Heart right ventricle (tissue), 16 donors: ENCODE measurements at places on chromosomes 6 and 20. TPM values are rescaled to one million over a fixed set of nuclear protein-coding genes. Genes with fewer than 3 reads are reported as not detected.

DNA sequence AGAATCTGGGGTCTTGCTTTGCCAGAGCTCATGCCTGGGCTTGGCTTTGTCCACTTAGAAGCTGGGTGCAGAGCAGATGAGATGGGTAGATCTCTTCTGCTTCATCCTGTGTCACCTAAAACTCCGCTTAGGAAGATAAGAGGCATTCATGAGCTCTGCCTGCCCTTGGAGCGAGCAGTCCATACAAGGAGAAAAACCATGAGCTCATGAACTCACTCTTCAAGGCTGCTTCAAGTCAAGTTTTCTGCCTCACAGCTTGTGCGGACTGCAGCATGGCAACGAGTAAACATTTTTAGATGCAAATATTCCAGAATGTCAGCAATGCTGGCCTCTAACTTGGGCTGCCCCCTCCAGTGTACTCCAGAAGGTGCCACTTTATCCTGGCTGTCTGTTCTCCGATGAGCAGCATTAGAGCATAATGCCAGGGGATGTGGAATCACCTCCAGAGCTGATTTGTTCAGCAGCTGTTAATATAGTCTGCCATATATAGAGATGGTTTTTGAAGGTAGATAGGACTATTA lies 10.7 kb upstream of the UQCC2 start:
- no peaks in the 10 kb centered on the region for H3K36me3 ChIP-seq
- H3K4me1 ChIP-seq: peaks cover 15% of the 10 kb centered on the region
- no peak for DNase-seq
- no peaks in the 10 kb centered on the region for H3K27me3 ChIP-seq

- no peaks in the 10 kb centered on the region for H3K36me3 ChIP-seq
- no peak overlapping the region for H3K27ac ChIP-seq
- H3K4me3 ChIP-seq: no peak overlapping the region
- no peaks in the 10 kb centered on the region for H3K4me1 ChIP-seq
- no peak for DNase-seq
Measured at GRCh38 chr6:68679399-68679798, 44.3 kb downstream of the ADGRB3 start.

GRCh38 chr6:127468936-127469335 lies 9.7 kb upstream of the KIAA0408 start:
- H3K27ac ChIP-seq: no peak overlapping the region
- no peaks in the 10 kb centered on the region for H3K27me3 ChIP-seq
- no peaks in the 10 kb centered on the region for H3K4me1 ChIP-seq
- DNase-seq: no peak

DNA sequence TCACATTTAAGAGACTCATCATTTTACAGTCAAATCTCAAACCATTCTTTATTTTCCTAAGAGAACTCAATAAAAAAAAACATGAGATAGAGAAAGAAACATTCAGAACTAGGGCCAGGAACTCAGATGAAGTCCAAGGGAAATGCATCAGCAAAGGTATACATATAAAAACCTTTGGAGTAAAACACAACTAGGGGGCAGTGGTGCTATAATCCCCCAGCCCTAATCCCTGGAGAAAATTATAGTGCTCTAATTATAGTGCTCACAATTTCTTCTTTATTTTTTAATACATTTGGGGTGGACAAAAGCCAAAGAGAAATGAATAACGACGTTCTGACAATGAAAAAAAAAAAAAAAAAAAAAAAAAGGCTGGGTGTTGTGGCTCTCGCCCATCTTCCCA lies 100.6 kb upstream of the EMILIN3 start:
- no peak for DNase-seq
- H3K4me3 ChIP-seq: no peak overlapping the region
- H3K36me3 ChIP-seq: no peaks in the 10 kb centered on the region
- peaks cover 14% of the 10 kb centered on the region for H3K4me1 ChIP-seq
- no peaks in the 10 kb centered on the region for H3K27me3 ChIP-seq
- H3K27ac ChIP-seq: no peak overlapping the region

DNA sequence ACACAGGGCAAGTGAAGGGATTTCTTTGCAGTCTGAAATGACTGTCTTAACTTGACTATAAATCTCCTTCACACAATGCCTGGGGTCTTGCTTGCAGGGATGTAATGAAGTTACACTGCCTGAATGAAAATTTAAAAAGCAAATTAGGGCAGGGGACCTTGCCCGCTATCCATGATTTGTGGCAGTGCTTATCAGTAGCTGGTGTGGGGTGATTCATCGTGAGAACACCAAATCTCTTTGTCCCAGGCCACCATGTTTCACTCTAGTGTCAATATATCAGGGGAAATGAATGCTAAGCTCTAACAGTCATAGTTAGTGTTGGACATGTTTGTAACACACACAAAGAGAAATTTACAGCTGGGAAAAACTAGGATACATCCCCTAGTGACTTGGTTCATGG lies 713.7 kb upstream of the EPHA7 start:
- DNase-seq: no peak
- H3K4me3 ChIP-seq: no peak overlapping the region
- no peak overlapping the region for H3K27ac ChIP-seq

GRCh38 chr6:31007694-31008093 lies 2.6 kb upstream of the MUC22 start:
- H3K27ac ChIP-seq: peak overlapping the region; percentile 10
- no peaks in the 10 kb centered on the region for H3K27me3 ChIP-seq
- peaks cover 5% of the 10 kb centered on the region for H3K4me1 ChIP-seq
- no peak for DNase-seq
- no peaks in the 10 kb centered on the region for H3K36me3 ChIP-seq
- no peak overlapping the region for H3K4me3 ChIP-seq

DNA sequence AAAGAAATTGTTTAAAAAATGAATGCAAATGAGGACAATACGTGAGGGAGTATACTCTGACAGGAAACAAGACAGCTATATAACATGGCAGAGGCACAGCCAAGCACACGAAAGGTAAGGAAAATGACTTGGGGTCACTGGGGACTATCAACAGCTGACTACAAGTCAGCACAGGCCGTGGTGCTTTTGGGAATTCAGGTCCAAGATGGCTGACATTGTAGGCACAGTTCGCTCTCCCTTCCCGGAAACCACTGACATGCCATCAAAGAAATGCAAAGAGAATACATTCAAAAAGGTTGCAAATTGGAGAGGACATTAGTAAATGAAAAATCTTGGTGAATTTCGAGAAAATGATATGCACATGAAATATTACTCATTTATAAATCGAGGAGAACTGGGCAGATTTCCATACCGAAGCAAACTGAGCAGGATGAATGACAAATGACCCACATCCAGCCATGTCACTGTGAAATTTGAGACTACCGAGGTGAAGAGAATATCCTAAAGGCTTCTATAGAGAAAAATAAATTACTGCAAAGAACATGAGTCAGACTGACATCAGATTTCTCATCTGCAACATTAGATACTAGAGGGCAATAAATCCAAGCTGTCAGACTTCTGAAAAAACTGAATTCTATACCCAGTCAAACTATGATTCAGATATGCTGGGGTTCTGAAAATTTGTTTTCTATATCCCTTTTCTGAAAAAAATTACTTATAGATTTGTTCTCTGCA lies 391.1 kb downstream of the BTBD9 start:
- DNase-seq: no peak
- H3K27ac ChIP-seq: no peak overlapping the region
- H3K4me1 ChIP-seq: no peaks in the 10 kb centered on the region
- H3K4me3 ChIP-seq: no peak overlapping the region
- no peaks in the 10 kb centered on the region for H3K36me3 ChIP-seq

- peaks cover 40% of the 10 kb centered on the region for H3K4me1 ChIP-seq
- no peak overlapping the region for H3K4me3 ChIP-seq
- no peak overlapping the region for H3K27ac ChIP-seq
- DNase-seq: no peak
Measured at GRCh38 chr6:42257063-42257462, 39.4 kb upstream of the MRPS10 start.

- DNase-seq: no peak
- H3K27me3 ChIP-seq: no peaks in the 10 kb centered on the region
- no peaks in the 10 kb centered on the region for H3K36me3 ChIP-seq
- no peak overlapping the region for H3K27ac ChIP-seq
- H3K4me3 ChIP-seq: no peak overlapping the region
- H3K4me1 ChIP-seq: peaks cover 52% of the 10 kb centered on the region
Measured at GRCh38 chr20:35087791-35088190, 4.8 kb downstream of the TRPC4AP start.

DNA sequence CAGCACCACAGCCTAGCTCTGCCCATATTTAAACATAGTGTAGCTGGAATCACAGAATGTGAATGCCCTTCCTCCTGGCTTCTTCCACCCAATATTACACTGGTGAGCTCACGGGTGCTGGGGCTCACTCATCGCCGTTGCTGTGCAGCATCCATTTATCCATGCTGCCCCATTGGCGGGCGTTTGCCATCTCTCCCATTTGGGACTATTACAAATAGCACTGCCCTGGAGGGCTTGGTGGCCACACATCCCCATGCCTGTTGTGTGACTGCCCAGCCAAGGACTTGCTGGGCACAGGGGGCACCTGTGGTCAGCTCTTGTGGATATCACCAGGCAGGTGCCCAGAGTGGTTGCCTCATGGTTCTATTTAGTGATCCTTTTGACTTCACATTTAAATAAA lies 54.5 kb upstream of the ENTPD6 start:
- H3K27ac ChIP-seq: no peak overlapping the region
- no peak for DNase-seq
- H3K27me3 ChIP-seq: peaks cover 19% of the 10 kb centered on the region
- H3K4me3 ChIP-seq: no peak overlapping the region

DNA sequence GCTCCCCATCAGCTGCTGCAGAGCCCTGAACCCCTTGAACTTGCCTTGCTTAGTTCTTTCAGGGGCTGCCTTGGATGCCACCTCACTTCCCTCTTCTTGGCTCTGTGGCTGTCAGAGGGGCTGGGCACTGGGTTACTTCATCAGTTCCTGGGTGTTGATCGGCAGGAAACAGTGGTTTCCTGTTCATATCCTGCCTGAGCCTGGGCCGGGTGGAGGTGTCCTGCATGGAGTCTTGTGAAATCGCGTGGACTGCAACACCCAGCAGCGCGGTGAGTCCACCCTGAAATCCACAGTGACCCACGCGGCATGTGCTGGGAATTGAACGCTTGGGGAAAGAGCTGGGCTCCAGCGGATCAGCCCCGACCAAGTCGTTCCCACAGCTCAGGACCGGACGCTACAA lies 97.5 kb downstream of the CDH26 start:
- no peak overlapping the region for H3K27ac ChIP-seq
- H3K4me3 ChIP-seq: no peak overlapping the region
- peaks cover 18% of the 10 kb centered on the region for H3K27me3 ChIP-seq

GRCh38 chr6:67121115-67121514 lies 1414.1 kb upstream of the EYS start:
- no peaks in the 10 kb centered on the region for H3K27me3 ChIP-seq
- DNase-seq: no peak
- H3K27ac ChIP-seq: no peak overlapping the region
- H3K4me3 ChIP-seq: no peak overlapping the region
- H3K4me1 ChIP-seq: no peaks in the 10 kb centered on the region

DNA sequence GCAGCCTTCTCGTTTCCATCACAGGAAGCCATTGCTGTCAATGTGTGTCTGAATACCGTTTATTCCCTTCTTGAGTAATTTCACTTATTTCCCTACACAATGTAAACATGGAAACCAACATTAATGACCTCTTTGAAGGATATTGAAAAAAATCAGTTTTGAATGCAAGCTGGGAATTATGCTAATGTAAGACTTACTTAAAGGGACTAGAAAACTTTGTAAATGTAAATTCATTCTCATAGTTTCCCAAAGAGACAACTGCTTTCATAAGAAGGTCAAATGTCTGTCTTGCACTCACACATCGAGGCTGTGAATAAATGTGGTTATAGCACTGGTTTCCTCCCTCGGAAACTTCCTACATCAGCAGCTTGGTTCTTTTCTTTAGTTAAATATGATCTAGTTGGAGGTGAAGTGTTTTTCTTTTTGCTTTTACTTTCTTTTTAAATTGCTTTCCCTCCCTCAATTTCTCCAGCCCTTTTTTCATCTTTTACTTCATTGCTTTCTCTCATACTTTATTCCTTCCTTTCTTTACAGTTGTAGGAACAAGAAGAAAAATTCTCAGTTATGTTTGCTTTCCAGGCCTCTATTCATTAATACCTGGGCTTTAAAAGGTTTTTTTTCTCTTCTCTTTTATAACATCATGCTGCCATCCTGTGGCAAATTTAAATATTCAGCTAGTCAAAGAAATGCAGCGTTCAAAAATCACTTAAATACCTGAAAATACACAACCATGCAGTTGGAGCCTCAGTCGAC lies 108.3 kb downstream of the TNFAIP3 start:
- H3K4me3 ChIP-seq: no peak overlapping the region
- no peaks in the 10 kb centered on the region for H3K27me3 ChIP-seq
- DNase-seq: no peak
- no peaks in the 10 kb centered on the region for H3K36me3 ChIP-seq

DNA sequence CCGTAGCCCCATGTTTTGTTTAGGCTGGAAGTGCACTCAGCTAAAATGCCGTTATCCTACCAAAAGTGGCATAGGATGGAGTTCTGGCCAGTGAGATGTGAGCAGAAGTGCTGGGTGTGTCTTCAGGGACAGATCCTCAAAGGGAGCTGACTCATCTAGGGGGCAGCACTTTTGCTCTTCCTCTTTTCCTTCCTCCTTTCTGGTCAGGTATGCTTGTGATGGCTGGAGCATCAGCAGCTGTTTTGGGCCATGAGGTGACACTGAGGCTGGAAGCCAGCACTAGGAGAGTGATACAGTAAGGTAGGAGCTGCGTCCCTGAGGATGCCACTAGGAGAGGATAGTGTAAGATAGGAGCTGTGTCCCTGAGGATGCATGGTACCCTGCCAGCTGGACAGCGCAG lies 4.6 kb upstream of the OSBPL2 start:
- H3K4me3 ChIP-seq: no peak overlapping the region
- H3K27me3 ChIP-seq: no peaks in the 10 kb centered on the region
- H3K27ac ChIP-seq: peak overlapping the region; percentile 84
- H3K36me3 ChIP-seq: no peaks in the 10 kb centered on the region

GRCh38 chr6:6674872-6675271 lies 86.4 kb downstream of the LY86 start:
- H3K27me3 ChIP-seq: no peaks in the 10 kb centered on the region
- H3K4me1 ChIP-seq: peaks cover 22% of the 10 kb centered on the region
- DNase-seq: no peak
- no peaks in the 10 kb centered on the region for H3K36me3 ChIP-seq
- no peak overlapping the region for H3K27ac ChIP-seq

DNA sequence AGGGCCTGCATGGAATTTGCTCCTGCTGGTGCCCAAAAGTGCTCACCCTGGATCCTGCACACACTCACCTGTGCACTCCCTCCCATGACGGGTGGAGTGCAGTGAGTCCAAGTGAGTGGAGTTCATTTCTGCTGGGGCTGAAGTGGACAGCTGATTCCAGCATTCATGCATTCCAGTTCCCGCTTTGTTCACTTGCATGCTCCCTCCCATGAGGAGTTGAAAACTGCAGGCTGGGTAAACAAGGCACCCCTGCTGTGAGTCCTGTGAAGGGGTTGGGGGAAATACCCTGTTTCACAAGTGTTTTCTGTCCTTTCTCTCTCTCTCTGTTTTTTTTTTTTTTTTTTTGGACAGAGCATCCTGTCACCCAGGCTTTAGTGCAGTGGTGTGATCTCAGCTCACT lies 454.1 kb upstream of the NOX3 start:
- no peaks in the 10 kb centered on the region for H3K36me3 ChIP-seq
- no peaks in the 10 kb centered on the region for H3K4me1 ChIP-seq
- H3K27ac ChIP-seq: no peak overlapping the region
- DNase-seq: no peak
- no peaks in the 10 kb centered on the region for H3K27me3 ChIP-seq
- no peak overlapping the region for H3K4me3 ChIP-seq

C2 gene
- total RNA-seq: 2.6 TPM

PGBD1 gene
- total RNA-seq: 3.2 TPM

NKX2-2 gene
- not detected for total RNA-seq

POPDC3 gene
- total RNA-seq: 39.0 TPM

BPIFA1 gene
- total RNA-seq: not detected

MUC22 gene
- total RNA-seq: 0.36 TPM

CFB gene
- total RNA-seq: 7.6 TPM
